ENCODE measurements at places on chromosomes 13 and 19.

DNA sequence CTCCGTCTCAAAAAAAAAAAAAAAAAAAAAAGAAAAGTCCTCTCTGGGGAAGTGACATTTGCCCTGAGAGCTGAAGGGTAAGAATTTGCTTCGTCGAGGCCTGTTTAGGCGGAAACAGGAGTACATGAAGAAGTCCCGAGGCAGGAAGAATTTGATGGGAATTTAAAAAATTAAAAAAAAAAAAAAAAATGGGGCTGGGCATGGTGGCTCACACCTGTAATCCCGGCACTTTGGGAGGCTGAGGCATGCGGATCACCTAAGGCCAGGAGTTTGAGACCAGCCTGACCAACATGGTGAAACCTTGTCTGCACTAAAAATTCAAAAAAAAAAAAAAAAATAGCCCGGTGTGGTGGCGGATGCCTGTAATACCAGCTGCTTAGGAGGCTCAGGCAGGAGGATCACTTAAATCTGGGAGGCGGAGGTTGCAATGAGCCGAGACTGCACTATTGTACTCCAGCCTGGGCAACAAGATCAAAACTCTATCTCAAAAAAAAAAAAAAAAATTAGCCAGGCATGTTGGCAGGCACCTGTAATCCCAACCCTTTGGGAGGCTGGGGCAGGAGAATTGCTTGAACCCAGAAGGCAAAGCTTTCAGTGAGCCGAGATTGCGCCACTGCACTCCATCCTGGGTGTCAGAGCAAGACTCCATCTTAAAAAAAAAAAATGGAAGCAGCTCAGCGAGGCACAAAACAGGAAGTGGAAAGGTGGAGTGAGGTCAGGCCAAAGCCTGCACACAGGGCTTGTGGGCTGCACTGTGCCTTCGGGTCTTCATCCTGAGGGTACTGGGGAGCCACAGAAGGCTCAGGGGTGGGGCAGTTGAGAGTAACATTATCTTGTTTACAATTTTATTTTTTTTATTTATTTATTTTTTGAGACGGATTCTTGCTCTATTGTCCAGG, 4.9 kb downstream of the BAX start:
- DNase-seq, result no peak

- peak; percentile 75 for DNase-seq
These were observed 19.8 kb downstream of the LRRC4B start for GRCh38 chr19:50548191-50549058.

DNA sequence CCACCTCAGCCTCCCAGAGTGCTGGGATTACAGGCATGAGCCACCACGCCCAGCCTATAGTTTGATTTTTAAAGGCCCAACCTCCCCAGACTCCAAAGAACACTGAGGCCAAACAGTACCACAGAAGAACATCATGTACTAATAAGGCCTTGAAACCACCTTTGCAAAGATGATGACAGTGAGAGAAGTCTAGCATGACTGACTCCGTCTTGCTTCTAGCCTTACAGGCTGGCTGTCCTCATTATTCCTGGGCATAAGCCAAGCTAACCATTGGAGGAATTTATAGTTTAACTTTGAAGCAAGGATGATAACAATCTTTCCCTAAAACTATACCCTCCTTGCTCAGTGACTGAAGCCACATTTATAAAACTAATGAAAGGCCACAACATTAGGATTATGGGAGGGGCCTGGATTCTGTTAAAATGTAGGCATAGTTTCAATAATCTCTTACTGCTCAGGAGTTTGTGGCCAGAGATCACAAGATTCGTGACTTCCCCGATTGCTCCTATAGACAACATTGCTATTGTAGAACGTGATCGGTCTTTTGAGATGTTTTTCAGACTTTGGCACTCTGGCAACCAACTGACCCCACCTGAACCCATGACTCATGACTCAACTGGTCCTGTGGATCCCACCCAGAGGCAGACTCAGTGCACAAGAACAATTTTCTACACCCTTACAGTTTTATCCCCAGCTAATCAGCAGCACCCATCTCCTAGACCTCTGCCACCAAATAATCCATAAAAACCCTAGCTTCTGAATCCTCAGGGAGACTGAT, 17.6 kb downstream of the GPR42 start:
- no peak for DNase-seq

GRCh38 chr13:32033744-32034143, 2.2 kb downstream of the FRY start:
- DNase-seq, result no peak

- DNase-seq, result no peak
These were observed 13.8 kb downstream of the SLC7A1 start for GRCh38 chr13:29581666-29582065.

GRCh38 chr19:18519962-18520847, 1.7 kb downstream of the ELL start:
- DNase-seq, result no peak

- no peak for DNase-seq
These were observed 28.1 kb upstream of the WDR18 start for GRCh38 chr19:955803-956765.

All from dorsolateral prefrontal cortex (tissue), 122 donors.